Stimulated activated CD8-positive, alpha-beta memory T cell treated with anti-CD3 and anti-CD28 coated beads, Interleukin-4, amount 100 ng/mL, for 1 hour (primary cell): ENCODE measurements at places on chromosomes 4 and X.

GRCh38 chr4:188955066-188955465 is 815.8 kb downstream of the TRIML1 start:
- no peak for DNase-seq

DNA sequence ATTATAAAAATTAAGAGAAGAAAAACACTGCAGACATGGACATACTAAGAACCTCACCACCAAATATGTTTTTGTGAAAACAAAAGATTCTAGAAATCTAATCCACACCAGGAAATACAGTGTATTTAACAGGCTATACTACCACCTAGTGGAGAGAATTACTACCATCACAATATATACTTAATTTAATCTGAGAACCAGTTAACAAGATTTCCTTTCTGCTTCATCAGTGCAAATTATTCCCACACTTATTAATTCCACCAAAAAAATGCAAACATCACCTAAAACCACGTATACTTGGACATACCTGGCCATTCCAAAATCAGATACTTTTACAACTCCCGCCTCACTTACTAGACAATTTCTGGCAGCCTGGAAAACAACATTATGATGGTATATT is 7.0 kb upstream of the TXK start:
- no peak for DNase-seq

- DNase-seq, result no peak
These were observed 5.5 kb upstream of the HMGB3 start for GRCh38 chrX:150977411-150978162.

- DNase-seq, result no peak
These were observed 981.3 kb downstream of the C4orf33 start for GRCh38 chr4:130077275-130077674.

DNA sequence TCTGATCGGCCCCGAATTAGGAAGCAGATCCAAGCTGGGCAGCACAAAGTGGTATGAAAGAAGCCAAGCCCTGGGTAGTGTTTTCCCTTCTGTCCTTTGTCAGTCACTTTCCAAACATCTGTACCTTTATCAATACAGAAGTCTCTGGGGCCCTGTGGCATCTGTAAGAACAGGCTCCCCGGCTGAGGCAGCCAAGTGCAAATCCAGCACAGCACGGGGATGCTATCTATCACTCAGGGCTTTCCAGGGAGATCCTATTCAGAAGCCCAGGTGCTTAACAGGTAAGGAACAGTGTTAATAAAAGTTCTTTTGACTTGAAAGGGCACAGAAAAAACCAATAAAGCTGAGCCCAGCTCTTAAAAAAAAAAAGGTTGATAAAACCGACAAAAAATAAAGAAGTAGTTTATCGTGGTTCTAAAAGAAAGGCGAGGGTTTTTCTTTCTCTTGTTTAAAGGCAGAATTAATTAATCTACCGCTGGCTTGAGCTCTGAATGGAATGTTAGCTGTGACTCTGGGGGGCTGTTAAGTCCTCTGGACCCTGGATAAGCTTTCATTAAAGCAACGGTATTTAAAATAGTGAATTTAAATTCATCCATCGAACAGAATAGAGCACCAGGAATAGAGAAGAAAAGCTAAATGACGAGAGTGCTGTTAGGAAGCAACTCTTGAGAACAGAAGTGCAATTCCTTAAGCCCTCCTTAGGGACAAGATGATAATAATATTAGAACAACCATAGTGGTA is 119.1 kb upstream of the GATB start:
- no peak for DNase-seq

GRCh38 chrX:83508006-83508405 is at the start of gene POU3F4:
TSS of gene POU3F4 (plus strand) at chrX:83508290. CDS start at chrX:83508325, 35 bp downstream.
- no peak for DNase-seq

DNA sequence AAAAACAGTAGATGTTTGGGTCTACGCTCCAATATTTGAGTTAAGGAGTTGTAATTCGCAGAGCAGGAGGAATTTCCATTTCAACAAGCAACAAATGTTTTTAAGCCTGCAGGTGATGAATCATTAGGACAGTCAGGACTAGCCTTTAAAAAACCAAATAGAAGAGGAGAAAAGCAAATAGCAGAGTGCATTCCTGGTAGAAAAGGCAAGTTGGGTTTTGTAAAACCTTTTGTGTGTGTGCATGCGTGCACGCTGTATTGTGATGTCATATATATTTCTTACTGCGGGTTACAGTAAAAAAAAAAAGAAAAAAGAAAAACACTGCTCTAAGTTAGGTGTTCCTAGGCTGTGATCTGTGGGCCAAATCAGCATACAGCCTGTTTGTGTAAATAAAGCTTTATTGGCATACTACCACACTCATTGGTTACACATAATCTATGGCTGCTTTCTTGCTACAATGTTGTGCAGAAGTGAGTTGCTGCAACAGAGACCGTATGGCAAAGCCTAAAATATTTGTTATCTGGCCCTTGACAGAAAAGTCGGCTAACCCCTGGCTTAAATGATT is 135.6 kb downstream of the MID1 start:
- DNase-seq, result no peak

DNA sequence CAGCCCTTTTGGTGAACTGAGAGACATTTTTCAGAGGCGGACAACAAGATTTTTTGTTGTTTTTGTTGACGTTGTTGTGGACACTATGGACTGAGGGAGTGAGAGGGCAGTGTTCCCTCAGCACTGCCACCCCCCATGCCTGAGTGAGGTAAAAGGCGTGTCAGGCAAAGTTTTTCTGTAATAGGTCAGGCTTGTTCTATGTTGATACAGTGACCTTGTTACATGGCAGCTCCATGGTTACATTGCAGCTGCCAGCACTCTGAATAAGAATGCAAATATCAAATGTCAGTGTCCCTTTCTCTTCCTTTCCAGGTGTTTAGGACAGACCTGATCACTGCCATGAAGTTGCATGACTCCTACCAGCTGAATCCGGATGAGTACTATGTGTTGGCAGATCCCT is 36.6 kb downstream of the JADE1 start:
- DNase-seq, result no peak

DNA sequence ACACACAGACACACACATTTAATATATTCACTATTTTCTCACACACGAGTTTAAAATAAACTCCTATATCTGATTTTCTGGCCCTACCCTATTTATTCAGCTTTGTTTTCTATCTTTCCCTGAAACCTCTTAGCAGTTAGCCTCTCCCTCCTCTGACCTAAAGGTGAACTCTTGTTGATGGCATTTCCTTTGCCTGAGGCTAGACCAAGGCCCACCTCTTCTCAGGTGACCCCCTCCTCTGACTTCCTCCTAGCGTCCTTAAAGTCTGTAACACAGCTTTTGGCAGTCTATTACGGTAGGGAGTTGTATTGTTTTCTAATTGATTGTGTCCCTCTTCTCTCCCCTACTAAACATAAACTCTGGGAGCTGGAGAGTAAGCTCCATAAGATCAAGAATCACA is 1.7 kb upstream of the SRPX2 start:
- DNase-seq, result no peak

DNA sequence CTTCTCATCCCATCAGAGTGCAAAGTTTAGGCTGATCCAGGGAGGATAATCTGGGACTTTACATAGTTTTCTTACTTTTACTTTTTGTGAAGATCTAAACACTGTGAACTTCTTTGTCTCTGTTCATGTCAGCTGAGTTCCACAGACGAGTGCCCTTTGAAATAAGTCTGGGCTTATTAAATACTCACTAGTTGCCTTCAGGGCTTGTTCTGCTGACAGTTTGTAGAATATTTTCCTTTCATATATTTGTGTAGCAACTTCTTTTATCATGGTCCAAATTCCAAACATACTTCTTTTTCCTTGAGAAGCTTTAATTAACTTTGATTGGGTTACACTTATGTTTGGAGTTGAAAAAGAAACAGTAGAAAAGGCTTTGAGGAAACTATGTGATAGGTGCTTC is 109.6 kb downstream of the SH2D1A start:
- DNase-seq, result no peak

- DNase-seq, result no peak
These were observed 193.3 kb downstream of the PALLD start for GRCh38 chr4:168690199-168690598.

DNA sequence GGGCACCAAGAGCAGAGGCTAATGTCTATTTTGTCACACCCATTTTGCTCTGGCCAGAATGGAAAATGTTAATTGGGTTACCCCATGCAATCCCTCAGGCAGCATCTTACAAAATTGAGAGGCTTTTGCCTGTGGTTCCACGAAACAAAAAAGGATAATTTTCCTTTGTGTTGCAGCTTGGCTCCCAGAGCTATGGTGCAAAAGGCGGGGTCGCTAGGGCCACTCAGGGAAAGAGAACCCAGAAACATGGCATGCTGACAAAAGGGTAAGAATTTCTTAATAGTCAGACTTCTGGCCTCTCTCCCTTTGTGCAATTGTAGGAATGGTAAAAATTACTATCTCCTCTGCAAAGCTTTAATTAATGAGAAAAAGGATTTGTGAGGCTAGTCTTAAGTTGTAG is 119.6 kb upstream of the BANK1 start:
- DNase-seq, result no peak

DNA sequence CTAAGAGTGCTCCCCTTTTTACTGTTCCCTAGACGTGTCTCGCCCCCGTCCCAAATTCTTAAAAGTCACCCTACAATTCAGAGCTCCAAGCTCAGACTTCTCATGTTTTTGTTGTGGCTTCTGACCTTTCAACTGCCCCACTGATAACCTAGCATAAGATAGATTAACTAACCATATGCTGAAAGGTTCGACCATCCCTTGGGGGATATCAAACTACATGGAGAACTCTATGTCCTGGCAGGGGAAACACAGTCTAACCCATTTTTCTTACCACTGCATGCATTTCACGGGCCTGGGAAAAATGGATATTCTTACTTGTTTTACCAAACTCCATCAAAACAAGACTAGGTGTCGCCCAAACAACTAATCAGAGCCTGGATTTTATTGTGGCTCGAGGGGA is 236.4 kb upstream of the MID1 start:
- no peak for DNase-seq

DNA sequence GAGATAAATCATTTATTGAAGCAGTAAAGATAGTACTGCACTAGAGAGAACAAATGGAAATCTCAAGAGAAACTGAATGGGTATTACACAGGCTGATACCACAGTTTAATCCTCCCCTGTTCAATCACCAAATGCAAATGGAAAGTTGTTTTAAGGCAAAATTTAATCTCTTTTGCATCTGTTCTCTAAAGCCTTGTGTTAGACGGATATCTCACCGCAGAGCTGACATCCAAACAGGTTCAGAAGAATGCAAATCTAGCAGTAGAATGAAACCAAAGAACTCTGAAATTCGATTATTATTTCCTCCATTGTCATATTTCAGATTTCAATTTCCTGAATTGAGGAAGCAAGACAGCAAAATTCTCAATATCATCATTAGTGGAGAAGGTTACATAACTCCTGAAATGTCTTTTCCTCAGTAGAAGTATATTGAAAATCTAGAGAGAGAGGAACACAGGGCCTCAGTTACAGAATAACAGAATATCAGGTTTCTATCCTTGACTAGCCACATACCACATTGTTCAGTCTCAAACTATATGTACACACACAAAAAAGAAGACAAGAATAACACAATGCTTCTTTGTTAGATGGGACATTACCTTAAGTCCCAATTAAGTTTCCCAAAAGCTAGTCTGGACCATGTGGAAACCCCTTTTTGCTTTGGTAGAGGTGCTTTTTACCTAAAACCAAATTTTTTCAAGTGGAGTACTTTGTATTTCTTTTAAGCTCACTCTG is 94.1 kb upstream of the BANK1 start:
- no peak for DNase-seq

DNA sequence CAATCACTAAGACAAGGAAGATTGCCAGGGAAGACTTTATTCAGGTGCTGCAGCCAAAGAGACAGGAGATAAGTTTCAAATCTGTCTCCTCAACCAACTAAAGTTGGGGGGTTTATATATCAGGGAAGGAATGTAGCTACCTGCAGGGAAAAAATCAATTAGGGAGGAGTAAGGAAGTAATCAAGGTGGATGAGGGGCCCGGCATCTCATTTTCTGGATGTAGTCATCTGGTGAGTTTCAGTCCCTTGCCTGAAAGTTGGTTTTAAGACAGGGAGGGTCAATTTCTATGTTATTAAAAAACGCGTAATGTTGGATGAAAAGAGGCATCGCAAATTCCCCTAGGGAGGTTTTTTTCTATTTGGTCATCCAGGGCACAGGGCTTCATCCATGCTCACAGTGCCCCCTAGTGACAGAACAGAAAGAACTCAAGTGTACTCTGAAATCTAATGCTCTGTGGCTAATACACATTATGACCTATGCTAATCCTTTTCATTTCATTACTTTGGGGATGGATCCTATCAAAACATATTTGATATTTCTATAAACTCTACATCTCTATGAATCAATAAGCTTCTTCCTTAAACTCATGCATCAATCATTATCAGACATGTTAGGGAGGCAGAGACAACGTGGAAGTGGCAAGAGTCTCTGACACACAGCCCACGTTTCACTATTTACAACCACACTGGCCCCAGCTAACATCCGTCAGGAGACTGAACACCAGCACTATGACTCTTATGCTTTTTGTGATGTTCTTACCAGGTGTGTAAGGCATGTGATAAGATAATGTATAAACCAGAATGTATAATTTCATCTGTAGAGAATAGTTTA is 1577.0 kb upstream of the TENM3 start:
- DNase-seq, result no peak

- no peak for DNase-seq
These were observed 51.4 kb upstream of the EMCN start for GRCh38 chr4:100569196-100569595.

DNA sequence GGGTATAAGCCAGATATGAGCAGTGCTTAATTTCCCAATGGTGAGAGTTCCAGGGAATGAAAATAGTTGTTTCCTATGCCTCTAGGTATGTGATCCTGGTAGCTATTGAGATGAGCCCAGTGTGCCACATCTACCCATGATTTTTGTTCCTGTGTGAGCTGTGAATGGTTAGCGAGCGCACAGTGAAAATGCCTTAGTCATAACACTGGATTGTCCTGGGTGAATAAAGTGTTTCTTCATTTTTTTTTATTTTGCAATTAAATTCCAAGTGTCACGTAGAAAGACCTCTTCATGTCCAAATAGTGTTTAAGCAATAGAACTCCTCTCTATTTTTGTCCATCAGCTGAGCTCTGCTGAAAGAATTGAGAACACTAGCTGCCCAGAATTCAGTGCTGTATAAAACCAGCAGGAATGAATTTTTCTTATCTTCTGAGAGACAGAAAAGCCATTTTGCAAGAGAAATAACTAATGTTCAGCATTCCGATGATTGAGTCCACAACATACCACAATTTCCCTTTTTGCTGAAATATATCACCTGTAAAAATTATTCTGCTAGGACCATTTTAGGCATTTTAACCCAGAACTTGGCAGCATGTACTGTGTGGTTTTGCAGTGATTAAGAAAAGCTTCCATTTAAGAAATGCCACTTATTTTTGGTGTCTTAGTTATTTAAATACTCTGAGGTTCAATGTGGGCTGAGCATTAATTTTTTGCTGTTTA is 5.6 kb downstream of the MAOA start:
- DNase-seq, result no peak

- DNase-seq, result no peak
These were observed 40.9 kb downstream of the TSPAN5 start for GRCh38 chr4:98617358-98618047.

GRCh38 chr4:47075919-47076318 is 44.6 kb downstream of the GABRB1 start:
- DNase-seq, result no peak

DNA sequence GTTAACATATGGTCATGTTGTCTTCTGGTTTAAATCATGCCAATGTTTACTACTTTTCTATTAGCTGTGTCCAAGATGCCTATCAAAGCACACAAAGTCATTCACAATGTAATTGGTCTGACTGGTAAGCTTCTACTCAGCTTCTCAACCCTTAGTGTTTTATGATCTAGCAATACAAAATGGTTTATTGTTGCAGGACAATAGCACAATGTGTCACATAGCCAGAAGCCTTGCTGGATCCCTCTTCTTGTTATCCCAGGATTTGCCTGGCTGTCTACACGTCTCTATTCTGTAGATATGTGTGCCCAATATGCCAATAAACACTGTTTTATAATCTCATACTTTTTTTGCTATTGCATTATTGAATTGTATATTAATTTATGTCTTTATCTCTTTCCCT is 1111.0 kb upstream of the AGA start:
- DNase-seq, result no peak
